ENCODE measurements at places on chromosomes 2 and 18.
A peak's percentile ranks its signal among the peaks of the same experiment; 100 is the strongest.

DNA sequence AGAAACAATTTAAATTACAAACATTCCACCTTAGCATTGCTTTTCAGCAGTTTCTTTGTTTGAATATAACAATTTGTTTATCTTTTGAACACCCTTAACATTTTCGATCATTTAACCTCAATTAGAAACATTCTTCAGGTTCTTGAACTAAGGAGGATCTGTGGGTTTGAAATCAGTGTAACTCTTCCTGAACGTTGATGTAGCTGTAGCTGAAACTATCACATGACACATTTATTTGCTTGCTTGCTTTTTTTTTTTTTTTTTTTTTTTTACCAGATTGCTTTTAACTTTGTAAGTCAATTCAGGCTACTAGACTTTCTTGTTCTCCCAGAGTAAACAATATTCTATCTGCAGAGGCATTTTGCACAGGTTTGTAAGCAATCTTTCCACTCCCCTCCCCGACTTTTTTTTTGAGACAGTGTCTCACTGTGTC lies 47.6 kb downstream of the GPD2 start:
- no peak for DNase-seq

GRCh38 chr18:13431886-13432285 lies 213.3 kb downstream of the LDLRAD4 start:
- no peak for DNase-seq

GRCh38 chr2:235229236-235229635 lies 264.6 kb upstream of the AGAP1 start:
- no peak for DNase-seq

- DNase-seq, result no peak
Observed at GRCh38 chr18:77062518-77063003, 70.0 kb downstream of the MBP start.

DNA sequence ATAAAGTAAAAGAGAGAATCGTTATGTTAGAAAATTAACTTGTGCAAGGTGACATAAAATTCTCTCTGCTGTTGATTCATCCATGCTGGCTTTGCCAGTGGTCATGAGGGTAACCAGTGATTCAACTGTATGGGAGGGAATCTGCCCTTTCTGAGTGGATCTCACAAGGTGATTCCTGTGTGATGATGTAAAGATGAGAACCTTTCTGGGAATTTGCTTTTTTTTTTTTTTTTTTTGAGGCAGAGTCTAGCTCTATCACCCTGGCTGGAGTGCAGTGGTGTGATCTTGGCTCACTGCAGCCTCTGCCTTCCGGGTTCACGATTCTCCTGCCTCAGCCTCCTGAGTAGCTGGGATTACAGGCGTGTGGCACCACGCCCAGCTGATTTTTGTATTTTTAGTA lies 23.3 kb downstream of the RAB31 start:
- no peak for DNase-seq

DNA sequence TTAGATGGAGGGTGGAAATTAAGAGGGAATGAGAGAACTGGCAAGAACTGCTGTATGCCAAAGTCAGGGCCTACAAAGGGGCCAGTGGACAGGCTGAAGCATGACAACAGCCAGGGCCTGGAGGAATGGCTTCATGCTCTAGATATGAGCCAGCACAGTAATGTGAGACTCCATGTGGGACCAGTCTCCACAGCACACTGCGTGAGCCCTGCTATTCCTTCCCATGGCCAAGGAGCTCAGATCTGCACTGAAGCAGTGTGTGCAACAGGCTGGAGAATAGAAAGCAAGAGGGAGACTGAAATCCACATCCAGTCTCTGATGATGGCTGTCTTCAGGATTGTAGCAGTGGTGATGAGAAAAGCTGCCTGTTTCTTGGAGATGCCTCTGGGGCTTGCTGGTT lies 162.8 kb downstream of the TPGS2 start:
- DNase-seq, result no peak

- no peak for DNase-seq
Observed at GRCh38 chr18:27964811-27965210, 212.1 kb downstream of the CDH2 start.

DNA sequence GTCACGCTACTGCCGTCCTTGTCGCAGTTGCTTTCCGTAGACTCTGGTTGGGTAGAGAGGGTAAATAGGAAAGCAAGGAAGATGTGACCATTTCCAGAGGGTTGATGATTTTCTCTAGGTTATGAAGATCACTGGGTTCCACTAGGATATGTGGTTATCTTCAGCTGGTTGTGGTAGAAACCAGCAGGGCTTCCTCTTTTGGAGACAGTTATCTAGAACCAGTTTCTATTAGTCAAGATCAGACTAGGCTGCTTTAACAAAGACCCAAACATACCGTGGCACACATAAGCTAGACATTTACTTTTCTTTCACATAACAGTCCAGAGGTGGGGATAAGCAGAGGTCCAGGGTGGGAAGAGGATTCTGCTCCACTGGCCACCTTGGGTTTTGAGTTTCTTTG lies 59.6 kb downstream of the FASTKD2 start:
- no peak for DNase-seq

DNA sequence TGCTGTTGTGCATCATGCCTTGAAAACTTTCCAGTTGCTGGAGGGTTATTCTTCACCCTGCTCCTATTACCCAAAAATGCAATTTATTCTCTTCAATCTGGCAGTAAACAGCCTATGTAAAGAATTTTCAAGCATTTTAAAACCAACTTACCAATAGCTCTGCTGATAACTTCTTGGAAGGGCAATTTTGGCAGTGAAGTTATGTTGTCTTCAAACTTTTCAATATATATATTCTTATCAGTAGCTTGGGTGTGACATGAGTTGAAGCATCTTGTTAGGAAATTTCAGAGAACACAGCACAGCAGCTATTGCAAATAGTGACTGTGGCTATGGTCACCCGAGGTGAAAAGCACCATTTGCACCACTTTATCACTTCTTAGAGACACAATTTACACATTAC lies 395.5 kb downstream of the STK39 start:
- no peak for DNase-seq

- DNase-seq, result no peak
Observed at GRCh38 chr2:72996117-72996502, 75.4 kb downstream of the SFXN5 start.

DNA sequence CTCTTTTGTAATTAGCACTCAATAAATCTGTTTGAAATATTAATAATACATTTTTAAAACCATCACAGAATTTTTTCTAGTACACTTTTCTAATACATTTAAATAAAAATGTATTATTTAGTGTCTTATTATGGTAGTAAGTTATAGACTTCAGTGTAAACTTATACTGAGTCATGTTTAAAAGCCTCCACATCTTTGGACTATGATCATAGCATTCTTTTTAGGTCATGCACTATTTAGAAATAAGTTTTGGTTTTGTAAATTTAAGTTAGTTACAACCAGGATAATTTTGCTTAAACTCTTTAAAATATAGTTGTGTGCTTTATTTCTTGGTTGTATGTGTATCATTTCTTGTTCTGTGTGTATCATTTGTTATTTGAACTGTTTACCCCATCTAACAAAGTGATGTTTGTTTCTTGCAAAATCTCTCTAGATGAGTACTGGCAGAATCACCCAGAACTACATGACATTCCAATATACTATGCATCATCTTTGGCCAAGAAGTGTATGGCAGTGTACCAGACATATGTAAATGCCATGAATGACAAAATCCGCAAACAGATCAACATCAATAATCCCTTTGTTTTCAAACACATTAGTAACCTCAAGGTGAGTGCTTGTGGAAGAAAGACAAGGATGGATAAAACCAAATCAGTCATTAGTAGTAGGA lies 16.7 kb downstream of the CPSF3 start:
- DNase-seq, result no peak

- DNase-seq, result peak; percentile 9
Observed at GRCh38 chr2:191049728-191050639, 36.0 kb upstream of the STAT1 start.

DNA sequence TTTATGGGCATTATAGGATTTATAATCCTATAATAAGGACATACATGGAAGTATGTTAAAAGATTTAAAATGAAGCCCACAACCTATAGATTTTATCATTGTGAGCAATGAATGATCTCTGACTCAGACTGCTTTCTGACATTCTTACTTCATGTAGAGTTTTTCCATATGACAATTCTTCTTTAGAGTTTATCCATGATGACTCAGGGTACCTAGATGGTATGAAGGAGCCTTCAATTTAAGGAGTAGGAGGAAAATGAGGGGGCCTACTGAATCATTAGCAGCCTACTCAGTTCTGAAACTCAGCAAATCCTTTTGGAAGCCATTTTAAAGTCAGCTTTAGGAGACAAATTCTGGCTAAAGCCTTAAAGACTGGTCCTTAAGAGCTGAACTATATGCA lies 10.4 kb downstream of the PELI1 start:
- no peak for DNase-seq

GRCh38 chr2:223041527-223042109 lies 10.4 kb upstream of the KCNE4 start:
- DNase-seq, result no peak

GRCh38 chr2:110905217-110905616 lies 172.8 kb downstream of the ACOXL start:
- no peak for DNase-seq

GRCh38 chr18:60978338-60978737 lies 354.9 kb upstream of the CDH20 start:
- no peak for DNase-seq

All from AML-193 (cell line).